ENCODE measurements at places on chromosomes 6 and 20.

GRCh38 chr6:142009647-142010046, 123.1 kb upstream of the GJE1 start:
- DNase-seq, result no peak

GRCh38 chr6:130041594-130041993, 23.2 kb downstream of the L3MBTL3 start:
- no peak for DNase-seq

GRCh38 chr6:66128656-66129055, 421.6 kb upstream of the EYS start:
- DNase-seq, result no peak

DNA sequence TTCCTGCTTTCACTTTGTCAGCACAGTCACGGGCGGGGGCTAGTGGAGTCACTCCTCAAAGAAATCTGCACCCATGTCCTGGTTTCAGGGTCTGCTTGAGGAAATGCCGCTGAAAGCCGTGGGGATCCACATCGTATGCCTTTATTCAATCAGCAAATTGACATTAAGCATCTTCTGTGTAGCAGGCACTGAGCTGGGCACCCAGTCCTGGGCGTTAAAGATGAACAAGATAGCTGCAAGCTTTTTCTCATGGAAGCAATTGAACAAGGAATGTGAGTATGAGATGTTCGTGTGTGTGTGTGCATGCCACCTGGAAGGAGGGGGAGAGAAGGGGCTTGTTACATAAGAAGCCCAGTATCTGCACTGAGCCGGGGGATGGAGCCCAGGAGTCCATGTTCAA, 243.9 kb downstream of the SMOC2 start:
- DNase-seq, result no peak

DNA sequence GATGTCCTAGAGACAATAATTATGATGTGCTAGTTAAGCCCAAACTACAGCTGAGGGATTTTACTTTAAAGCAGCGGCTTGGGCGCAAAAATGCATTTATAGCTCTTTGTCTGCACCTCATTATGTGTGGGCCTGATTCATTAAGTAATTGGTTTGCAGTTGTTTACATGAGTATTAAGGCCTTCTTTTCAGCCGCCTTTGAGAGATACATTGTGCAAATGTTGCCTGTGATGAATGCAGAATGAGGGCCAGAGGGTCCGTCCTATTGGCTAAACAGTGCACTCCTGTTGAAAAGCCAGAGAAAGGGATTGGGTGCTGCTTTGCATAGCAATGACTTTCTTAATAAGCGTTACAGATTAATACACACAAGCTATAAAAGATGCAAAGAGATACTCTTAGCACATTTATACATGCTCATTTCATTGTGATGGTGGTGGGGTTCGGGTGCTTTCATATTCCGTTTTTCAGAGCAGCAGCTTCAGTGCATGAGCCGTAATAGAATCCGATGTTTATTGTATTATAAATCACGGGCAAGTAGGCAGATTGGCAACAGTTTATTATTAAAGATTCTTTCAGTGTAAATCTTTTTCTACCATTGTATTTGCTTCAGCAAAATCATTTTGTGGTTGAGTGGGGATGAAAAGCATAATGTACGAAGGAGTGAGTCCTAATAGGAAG, 68.2 kb upstream of the XRN2 start:
- no peak for DNase-seq

GRCh38 chr6:125232466-125232865, 69.3 kb downstream of the HDDC2 start:
- no peak for DNase-seq

- DNase-seq, result no peak
Measured at GRCh38 chr20:43432498-43432897, 25.2 kb upstream of the SRSF6 start.

DNA sequence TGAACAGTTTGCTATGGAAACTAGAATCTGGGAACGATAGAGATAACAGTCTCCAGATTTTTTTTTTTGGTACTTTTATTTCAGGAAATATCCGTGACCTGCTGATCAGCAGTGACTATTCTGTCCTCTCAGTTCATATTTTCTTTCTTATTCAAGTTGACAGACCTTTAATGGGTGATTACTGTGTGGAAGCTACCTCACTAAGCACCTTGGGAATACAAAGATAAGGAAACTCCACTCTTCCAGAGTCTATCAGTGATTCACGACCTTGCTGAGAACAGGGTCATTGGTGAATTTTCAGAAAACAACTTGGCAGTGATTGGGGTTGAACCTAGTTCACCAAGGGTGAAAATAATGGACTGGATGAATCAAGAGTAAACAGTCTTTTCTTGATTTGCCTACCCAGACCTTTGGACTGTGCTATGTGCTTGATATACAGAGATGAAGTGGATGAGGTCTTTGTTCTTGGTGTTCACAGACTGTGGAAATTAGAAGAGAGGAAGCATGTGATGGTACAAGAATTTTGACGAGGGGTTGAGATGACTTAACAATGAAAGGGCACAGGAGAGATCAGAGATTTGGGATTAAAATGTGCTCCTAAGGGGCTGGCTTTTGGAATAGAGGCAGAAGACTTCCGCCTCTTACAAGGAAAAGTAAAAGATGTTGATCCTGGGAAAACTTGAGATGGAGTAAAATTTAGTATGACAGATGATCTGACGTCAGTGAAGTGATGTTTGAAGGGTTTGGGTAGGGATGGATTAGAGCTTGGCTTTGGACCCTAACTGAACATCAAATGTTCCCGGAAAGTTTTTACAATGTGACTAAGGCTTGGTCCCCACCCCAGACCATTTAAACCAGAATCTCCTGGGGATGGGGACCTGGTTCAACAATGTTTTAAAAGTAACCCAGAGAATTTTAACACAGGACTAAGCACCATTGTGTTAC, 1.2 kb downstream of the KAT14 start:
- DNase-seq, result no peak

DNA sequence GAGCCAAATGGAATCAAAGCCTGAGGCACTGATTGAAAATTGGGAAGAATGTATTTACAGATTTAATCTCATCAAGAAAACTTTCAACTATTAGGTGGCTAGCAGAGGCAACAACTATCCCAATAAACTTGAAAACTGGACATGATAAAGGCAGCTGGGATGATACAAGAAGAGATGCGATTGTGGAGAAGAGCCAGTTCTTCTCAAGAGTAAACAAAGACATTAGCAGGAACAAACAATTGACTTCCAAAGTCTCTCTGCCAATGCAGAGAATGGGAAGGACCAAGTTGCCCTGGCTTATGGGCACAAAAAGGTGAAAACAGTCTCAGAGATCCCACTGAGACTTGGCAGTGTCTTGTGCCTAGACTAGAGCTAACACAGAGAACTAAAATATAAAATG, 132.4 kb downstream of the SOBP start:
- DNase-seq, result no peak

GRCh38 chr6:107571354-107571753, 81.4 kb downstream of the SOBP start:
- no peak for DNase-seq

DNA sequence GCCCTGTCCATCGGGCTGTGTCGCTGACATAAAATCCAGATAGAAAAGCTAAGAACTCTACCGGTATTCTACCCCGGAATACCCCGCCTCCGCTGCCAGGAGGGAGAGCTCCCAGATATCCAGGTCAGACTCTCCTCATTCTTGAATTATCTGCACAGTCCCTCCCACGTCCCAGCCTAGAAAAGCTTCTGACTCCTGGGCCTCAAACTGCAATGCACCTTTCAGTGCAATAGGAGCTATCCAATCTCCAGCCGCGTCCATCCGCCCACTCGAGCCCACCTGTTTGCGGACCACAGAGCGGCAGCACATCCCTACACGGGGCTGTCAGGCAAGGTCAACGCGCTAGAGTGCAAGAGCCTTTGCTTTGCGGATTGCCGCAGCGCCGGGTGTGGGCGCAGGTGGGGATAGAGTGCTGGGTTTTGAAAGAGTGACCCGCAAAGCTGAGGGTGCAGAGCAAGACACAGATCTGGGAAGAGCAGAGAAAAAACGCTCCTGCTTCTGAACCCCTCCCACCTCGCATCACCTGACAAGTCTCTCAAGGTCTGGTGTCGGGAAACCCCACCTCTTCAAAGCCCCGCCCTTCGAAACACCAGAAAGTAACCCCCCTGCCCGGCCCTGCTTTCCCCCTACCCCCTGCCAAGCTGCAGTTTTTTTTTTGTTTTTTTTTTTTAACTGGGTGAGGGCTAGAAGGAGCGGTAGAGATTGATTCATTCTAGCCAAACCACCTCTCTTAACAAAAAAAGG, 1.3 kb downstream of the TAPBP start:
- DNase-seq, result no peak

- DNase-seq, result no peak
Measured at GRCh38 chr6:39769012-39769411, 23.2 kb upstream of the DAAM2 start.

DNA sequence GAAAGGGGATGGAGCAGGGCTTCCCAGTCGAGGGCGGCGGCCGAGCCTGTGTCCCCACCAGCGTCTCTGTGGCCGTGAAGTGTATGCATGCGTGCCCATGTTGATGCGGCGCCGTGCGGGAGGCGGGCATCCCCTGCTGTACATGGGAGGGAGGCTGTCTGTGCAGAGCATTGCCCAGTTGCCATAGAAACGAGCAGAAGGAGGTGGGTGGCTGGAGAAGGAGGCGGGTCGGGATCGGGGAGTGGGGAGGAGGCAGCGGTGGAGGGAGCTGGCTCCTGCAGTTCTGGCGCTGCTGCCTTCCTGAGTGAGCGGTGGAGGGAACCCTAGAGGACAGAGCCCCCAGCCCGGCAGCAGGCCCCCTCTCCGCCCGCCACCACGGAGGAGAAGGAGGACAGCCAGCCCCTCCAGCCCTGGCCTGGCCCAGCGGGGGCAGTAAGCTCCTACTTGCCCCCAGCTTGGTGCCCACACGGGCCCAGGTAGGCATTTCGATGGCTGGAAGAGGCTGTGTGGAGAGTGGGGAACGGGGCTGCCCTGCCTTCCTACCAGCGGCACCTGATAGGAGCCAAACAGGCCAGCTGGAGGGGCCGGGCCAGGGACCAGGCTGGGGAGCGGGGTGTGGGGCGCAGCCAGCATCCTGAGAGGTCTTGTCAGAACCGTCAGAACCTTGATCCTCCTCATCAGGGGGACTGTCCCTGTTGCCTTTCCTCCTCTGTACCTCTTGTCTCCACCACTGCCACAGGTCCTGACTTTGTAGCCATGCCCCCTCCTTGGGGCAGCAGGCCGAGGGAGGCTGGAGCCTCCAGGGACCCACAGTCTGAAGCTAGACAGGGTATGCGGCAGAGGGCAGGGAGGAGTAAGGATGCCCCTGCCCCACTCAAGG, 41.3 kb downstream of the SPDEF start:
- DNase-seq, result no peak

All from stimulated activated effector memory CD8-positive, alpha-beta T cell treated with anti-CD3 and anti-CD28 coated beads, Interleukin-12 subunit alpha, Interleukin-12 subunit beta, amount 100 ng/mL, for 72 hours (primary cell).